ENCODE measurements at places on chromosomes 12 and 14. TPM values are rescaled to one million over a fixed set of nuclear protein-coding genes. Genes with fewer than 3 reads are reported as not detected.

Gene CIROP
- not detected for total RNA-seq

DNA sequence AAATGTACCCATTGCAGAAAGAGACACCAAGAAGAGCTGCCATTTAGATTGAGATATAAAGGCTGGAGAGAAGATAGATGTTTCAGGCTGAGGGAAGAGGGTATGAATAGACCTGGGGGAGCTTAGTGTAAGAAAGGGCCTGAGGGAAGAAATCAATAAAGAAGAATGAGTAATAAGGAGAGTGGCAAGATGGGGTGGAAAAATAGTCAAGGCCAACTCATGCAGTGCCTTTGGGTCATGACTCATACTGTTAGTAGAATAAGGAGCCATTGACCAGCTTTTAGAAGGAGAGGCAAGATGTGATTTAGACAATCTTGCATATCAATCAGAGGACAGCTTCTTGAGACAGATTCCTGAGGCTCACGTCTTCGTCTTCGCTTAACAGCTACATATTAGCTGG, 287.5 kb downstream of the DUSP6 start:
- no peak for DNase-seq

DNA sequence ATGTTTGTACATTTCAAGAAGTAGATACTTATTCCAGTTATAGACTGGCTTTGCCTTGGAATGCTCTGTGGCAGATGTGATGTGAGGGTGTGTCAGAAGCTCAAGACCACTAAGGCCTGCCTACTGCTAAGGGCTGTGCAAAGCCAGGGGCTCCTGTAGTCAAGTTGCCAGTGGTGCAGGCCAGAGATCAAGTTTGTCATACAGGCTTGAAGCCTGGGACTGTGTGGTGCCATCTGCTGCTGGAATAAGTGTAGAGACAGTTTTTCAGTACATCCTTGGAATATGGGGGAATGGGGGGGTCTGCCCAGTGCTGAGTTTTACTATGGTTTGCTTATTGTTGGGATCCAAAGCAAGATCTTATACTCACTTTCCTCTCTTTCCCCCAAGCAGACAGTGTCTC, 649.9 kb upstream of the FOXG1 start:
- DNase-seq = no peak

Gene SYNDIG1L
- not detected for total RNA-seq

Gene PRKD1
- total RNA-seq = 43.6 TPM

Gene PRPH
- total RNA-seq = 5.6 TPM

GRCh38 chr14:103716091-103716801, 636 bp downstream of the ZFYVE21 start:
- DNase-seq = no peak

DNA sequence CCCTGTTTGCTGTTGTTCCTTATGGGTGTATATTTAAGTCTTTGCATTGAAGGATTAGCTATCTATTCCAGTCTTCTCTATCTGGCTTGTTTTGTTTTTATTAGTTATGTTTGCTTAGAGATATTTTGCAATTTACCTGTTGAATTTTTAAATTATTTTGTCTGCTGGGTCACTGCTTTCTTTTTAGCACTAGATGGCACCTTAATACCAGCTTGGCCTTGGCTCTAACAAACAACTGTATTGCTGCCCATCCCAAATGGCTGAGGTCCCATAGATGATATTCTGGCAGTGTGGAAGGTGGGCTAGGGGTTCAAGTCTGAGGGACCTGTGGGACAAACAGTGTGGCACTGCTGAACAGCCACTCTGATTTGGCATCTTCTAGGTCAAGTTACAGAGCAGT, 144.0 kb upstream of the FBXO33 start:
- no peak for DNase-seq

- no peak for DNase-seq
Observed at GRCh38 chr14:98085751-98086150, 1186.2 kb downstream of the BCL11B start.

GRCh38 chr12:122743895-122744525, 8.6 kb upstream of the DENR start:
- DNase-seq = no peak
